ENCODE measurements at places on chromosomes 2 and 18.

GRCh38 chr18:27311114-27311513, 126.0 kb upstream of the CHST9 start:
- DNase-seq = no peak

- DNase-seq = no peak
These were observed 12.5 kb downstream of the HDLBP start for GRCh38 chr2:241302759-241303651.

DNA sequence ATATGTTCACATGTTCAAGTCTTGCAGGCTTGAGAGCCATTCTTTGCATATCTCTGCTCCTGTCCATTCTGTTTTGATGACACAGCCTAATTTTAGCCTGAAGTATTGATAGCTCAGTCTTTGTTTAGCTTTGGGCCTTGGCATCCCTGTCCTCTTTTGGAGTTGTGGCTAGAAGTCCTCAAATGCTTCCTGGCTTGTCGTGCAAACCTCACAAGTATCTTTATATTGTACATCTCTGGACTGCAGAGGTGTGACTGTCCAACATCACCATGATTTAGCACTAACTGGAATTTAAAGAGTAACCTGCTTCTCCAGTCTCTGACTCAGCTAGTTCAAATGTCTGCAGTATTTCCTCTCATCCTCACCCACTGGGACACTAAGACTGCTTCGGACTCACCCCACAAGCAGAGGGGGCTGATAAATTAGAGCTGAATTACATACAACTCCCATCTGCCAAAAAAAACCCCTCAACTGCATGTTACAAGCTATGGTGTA, 11.7 kb downstream of the PFN4 start:
- DNase-seq = no peak

GRCh38 chr2:134023854-134024253, 230.0 kb upstream of the MGAT5 start:
- no peak for DNase-seq

- no peak for DNase-seq
These were observed 13.2 kb downstream of the HEATR5B start for GRCh38 chr2:37070931-37071330.

DNA sequence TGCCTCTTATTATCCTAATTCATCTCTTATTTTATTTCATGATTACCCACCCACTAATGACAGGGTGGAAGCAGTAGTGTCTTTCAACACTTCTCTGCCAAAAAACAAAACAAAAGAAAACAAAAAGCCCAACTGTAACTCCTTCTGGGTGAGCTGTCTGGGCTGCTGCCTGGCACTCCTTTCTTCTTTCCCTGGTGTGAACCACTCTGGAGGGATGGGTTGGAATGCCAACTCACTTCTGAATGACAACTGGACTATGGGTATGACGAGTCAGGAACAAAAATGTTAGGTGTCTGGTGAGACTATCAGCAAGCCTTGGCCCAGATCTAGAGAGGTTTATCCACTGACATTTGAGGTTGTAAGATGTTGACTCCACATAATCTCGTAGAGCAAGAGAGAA, 88.3 kb upstream of the ITGB6 start:
- DNase-seq = no peak

- DNase-seq = no peak
These were observed 693.2 kb upstream of the SLC8A1 start for GRCh38 chr2:41145066-41145465.

- no peak for DNase-seq
These were observed 13.7 kb downstream of the INO80C start for GRCh38 chr18:35484034-35484433.

- no peak for DNase-seq
These were observed 47.7 kb upstream of the EHBP1 start for GRCh38 chr2:62657783-62658182.

- no peak for DNase-seq
These were observed 57.9 kb downstream of the FAM171B start for GRCh38 chr2:186751790-186752189.

DNA sequence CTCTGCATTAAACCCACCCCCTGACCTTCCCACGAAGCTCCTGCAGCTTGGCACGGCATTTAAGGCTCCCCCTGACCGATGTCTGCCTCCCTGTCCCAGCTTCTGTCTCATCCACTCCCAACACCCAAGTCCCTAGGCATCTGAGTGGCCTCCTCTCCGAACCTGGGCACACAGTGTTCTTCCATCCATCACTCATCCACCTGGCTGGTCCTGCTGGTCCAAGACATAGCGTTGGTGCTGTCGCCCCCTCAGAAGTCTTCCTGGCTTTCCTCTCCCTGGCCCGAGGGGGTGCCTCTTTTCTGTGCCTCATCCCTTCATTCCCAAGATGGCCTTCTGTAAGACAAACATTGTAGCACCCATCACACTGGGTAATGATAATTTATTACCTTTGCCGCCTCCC, 323.6 kb downstream of the GBX2 start:
- DNase-seq = no peak

DNA sequence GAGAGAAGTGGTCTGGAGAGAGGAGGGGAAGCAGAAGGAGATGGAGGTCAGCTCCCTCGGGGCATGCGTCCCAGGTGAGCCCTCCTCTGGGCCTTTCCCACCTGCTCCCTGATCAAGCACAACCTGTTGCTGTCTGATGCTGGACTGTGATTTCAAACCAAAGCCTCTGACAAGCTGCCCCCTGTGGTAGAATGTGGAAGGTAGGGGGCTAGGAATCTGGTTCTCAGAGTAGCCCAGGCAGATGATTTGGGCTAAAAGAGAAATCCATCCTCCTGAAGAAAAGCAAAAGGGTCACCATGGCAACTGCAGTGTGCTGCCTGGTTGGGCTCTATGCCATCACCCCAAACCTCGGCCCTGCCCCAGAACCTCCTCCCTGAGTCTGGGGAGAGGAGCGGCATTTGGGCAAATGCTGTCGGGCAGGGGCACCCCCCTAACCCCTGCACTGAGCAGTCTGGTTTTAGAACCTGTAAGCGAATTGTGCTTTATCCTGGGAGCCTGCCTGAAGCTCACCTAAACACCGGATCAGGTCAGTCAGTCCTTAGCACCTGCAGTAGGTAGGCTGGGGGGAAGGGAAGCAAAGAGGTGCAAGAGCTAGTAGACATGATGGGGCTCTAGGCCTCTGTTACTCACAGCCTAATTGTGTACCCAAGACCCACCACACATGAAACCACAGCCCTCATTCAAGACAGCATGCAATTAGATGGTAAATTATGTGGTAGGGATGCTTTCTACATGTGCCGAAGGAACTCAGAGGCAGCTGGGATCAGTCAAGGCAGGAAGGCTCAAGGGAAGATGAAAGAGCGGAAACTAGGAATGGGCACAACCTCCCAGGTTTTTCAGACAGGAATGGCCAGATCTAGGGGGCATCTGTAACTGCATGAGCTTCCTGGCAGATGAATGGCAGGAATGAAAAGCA, 83.5 kb downstream of the DNMT3A start:
- no peak for DNase-seq

GRCh38 chr2:111706481-111707001, 177.5 kb downstream of the ANAPC1 start:
- no peak for DNase-seq

GRCh38 chr2:180015951-180016709, 9.0 kb upstream of the CWC22 start:
- peak; percentile 72 for DNase-seq

- no peak for DNase-seq
These were observed 30.8 kb downstream of the CREG2 start for GRCh38 chr2:101356521-101356920.

GRCh38 chr2:239429473-239430350, 28.9 kb upstream of the HDAC4 start:
- DNase-seq = no peak

- DNase-seq = no peak
These were observed 759.5 kb downstream of the SATB2 start for GRCh38 chr2:198698230-198698629.

DNA sequence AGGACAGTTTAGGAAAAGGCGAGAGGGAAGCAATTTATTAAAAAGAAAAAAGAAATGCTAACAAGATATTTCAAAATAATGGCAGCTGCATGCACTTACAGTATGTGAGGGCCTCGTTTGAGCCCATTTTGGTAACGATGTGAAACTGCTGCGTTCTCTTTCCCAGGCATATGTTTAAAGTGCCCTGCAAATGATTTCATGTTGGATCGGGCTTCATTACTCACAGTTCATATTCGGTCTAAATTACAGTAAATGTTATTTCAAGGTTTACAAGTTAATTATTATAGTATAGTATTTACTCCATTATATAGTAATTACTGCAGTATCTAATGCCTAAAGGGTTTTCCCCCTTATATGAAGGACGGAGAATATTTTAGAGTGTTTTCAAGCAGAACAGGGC, 679.1 kb downstream of the BCL11A start:
- no peak for DNase-seq

GRCh38 chr18:12017081-12017480, 35.8 kb downstream of the IMPA2 start:
- DNase-seq = no peak

GRCh38 chr18:59763541-59764136, 66.4 kb upstream of the CCBE1 start:
- no peak for DNase-seq

DNA sequence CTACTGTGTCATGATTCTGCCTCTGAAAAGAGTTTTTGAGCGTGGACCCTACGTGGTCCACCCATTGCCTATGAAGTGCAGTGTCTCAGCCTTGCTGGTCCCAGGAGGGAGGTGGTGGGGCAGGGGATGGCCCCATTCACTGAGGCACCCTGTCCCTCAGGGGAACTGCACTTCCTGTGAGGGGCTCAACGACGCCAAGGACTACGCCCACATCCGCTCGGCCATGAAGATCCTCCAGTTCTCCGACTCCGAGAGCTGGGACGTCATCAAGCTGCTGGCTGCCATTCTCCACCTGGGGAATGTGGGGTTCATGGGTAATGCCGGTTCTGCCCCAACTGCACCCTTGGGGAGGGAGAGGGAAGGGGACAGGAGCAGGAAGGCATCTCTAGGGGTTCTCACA, 42.5 kb downstream of the MYO7B start:
- DNase-seq = no peak

GRCh38 chr2:20490300-20491181, 43.7 kb downstream of the RHOB start:
- no peak for DNase-seq

DNA sequence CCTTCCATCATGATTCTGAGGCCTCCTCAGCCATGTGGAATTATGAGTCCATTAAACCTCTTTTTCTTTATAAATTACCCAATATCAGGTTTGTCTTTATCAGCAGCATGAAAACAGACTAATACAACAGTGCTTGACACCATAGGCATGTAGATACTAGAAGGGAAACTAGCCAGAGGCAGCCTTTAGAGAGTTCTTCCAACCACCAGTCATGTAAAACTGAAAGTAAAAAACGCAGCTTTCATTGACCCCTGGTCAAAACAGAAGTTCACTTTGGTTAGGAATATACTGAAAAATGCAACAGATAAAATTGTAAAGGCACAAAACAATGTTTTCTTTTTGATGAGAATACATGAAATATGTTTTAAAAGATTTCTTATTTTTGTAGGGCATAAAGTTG, 122.8 kb upstream of the L3MBTL4 start:
- no peak for DNase-seq

DNA sequence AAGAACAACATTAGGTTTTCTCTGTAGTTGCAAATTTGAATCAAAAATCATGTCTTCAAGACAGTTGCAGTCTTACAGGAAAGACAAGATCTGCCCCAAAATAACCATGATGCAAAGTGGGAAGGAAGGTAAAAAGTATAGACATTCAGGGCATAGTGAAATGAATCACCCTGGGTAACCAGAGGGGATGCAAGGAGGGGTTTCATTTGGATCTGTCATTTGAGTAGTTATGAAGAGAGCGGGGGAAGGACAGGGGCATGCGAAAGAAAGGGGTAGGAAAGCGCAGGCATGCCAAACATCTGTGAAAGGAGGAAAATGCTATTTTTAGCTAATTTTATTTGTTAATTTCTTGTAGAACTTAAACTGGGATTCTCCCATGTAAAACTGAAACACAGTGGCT, 219.1 kb upstream of the BOD1L2 start:
- no peak for DNase-seq

- no peak for DNase-seq
These were observed 21.0 kb downstream of the EML4 start for GRCh38 chr2:42190191-42190590.

DNA sequence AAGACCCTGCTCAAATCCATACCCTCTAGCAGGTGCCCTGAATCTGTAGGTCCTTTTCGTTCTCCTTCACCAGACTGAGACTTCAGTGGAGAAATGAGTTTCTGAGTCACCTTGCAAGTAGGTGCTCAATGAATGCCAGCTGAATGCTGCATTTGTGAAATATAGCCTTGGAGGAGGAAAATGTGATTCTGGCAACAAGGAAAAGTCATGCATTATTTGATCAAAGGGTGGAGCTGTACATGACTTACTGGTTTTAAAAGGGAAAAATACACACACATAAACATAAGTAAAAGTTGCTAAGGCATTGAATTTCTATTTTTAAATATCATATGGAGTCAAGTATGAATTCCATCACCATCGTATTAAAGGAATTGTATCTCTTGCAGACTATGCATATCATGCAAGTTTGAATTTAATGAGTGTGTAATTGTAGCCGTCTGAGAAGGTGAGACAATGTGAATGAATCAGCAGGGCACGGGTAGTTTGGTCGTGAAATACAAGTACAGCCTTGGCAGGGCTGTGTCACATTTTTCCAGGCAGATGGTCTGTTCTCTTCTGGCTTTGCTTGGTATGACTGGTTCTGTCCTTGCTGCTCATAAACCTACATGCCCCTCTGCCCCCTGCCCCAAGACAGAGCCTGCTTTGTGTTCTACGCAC, 160.8 kb downstream of the COL6A3 start:
- no peak for DNase-seq

GRCh38 chr2:81714817-81715216, 1410.3 kb upstream of the LRRTM1 start:
- no peak for DNase-seq

- DNase-seq = no peak
These were observed 765.4 kb downstream of the MBD2 start for GRCh38 chr18:53458944-53459580.

- no peak for DNase-seq
These were observed 4.9 kb downstream of the EPAS1 start for GRCh38 chr2:46302005-46302695.

DNA sequence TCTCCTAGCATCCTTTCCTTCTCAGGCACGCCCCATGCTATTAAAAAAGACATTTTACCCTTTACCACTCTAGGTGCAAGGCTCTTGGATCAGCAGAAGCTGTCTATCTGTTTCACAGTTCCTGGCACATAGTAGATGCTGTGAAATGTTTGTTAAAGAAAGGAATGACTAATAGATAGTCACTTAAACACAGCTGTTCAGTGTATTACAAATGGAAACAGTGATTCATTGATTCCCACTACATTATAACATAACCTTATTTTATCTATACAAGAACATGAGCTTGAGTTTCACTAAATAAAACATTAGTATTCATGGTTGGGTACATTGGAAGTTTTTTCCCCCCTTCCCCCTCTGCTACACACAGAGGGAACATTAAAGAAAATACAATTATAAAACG, 142.1 kb downstream of the ASXL3 start:
- no peak for DNase-seq

Data from GM04503 (cell line).